Activated T-cell treated with anti-CD3 and anti-CD28 coated beads, Interleukin-2, amount 50 U/mL, for 72 hours (primary cell): ENCODE measurements at places on chromosomes 11 and 22. TPM values are rescaled to one million over a fixed set of nuclear protein-coding genes. Genes with fewer than 3 reads are reported as not detected.

Gene CAVIN3
- total RNA-seq, result 12.0 TPM

GRCh38 chr11:10314199-10315072 is 9.6 kb downstream of the ADM start:
- no peak overlapping the region for H3K27ac ChIP-seq
- peak; percentile 20 for DNase-seq
- peaks cover 18% of the 10 kb centered on the region for H3K4me1 ChIP-seq

DNA sequence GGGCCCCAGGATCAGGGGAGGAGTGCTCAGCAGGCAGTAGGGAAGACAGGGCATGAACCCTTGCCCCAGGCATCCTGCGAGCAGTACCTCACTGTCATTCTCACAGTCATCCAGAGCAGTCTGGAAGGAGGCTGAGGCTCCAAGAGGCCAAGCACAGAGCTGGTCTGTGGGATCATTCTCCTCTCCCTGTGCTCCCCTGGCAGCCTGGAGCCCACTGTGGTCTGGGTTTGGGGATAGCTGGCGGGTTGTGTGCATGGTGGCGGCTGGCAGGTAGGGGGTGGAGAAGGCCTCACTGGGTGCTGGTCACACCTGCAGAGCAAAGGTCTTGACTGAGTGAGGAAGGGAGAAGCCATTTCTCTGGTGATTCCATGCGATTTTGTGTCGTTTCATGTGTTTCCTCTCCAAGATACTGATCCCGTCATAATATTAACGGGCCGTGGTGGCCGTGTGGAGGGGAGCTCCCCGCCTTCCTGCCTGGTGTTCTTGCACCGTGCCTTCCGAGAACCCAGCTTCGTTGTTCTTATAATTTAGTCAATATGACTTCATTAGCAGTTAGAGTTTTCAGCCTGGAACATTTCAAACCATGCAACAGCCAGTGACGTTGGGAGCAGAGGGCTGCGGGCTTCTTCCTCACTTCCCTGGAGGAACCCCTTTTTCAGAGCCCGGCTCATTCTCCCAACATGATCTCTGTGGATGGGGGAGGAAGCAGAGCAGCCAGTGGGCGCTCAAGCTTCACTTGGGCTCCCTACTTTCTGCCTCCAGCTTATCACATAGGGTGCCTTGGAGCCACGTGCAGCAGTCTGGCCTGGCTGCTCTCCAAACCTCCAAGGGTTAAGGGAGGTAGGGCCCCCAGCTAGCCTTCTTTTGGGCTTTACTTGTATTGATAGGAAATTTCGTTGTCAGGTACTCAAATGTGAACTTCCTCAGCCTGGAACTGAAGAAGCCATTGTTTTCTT is 20.8 kb upstream of the ADORA2A start:
- no peak for DNase-seq
- H3K4me3 ChIP-seq, result no peak overlapping the region
- H3K27me3 ChIP-seq, result no peaks in the 10 kb centered on the region
- no peak overlapping the region for H3K27ac ChIP-seq
- H3K36me3 ChIP-seq, result peaks cover 8% of the 10 kb centered on the region

Gene KDM4D
- total RNA-seq, result 1.4 TPM

Gene EFCAB6
- 0.70 TPM for total RNA-seq

Gene MMP8
- not detected for total RNA-seq

Gene PRRG4
- 0.29 TPM for total RNA-seq

DNA sequence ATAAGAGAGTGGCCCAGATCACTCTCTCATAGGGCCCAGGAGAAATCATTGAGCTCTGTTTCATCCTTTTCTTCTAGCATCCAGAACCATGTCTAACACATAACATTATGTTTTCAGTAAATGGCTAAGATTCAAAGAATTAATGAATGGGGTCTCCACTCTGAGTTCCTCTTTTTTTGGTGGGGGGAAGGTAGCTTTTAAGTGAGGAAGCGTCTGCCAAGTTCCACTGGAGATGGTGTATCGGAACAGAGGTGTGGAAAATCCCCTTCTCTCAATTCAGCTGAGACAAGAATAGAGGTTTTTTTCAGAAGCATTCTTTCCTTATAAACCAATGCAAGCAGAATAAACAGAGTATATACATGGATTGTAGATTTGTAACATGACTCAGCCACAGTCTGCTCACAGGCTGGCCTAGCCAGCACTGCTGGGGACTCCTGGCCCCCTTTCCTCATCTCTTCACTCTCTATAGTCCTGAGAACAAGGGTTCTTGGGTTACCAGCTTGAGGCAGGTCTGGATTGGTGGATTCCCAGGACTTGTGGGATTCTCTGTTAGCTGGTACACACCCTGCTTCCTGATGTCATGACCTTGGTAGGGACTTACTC is 97.2 kb downstream of the TRAF6 start:
- no peak overlapping the region for H3K4me3 ChIP-seq
- DNase-seq, result no peak
- H3K4me1 ChIP-seq, result peaks cover 56% of the 10 kb centered on the region

GRCh38 chr11:44747316-44747715 is 20.6 kb downstream of the TSPAN18 start:
- H3K27ac ChIP-seq, result no peak overlapping the region
- no peak for DNase-seq
- H3K36me3 ChIP-seq, result no peaks in the 10 kb centered on the region
- H3K4me3 ChIP-seq, result no peak overlapping the region
- no peaks in the 10 kb centered on the region for H3K27me3 ChIP-seq

- H3K36me3 ChIP-seq, result no peaks in the 10 kb centered on the region
- no peak for DNase-seq
- H3K27me3 ChIP-seq, result peaks cover 18% of the 10 kb centered on the region
- no peaks in the 10 kb centered on the region for H3K4me1 ChIP-seq
- H3K27ac ChIP-seq, result no peak overlapping the region
These were observed 71.1 kb downstream of the RPUSD4 start for GRCh38 chr11:126140201-126140925.

- H3K4me1 ChIP-seq, result no peaks in the 10 kb centered on the region
- DNase-seq, result no peak
- peaks cover 7% of the 10 kb centered on the region for H3K27me3 ChIP-seq
- H3K4me3 ChIP-seq, result no peak overlapping the region
- no peak overlapping the region for H3K27ac ChIP-seq
These were observed 121.0 kb upstream of the FGF3 start for GRCh38 chr11:69940246-69940610.
